ENCODE measurements at places on chromosomes 1 and 21.

- DNase-seq: no peak
Observed at GRCh38 chr1:91092503-91092902, 70.7 kb upstream of the ZNF644 start.

GRCh38 chr1:50605186-50605875, 182.1 kb upstream of the DMRTA2 start:
- no peak for DNase-seq

GRCh38 chr1:173093691-173094445, 43.1 kb upstream of the TNFSF18 start:
- DNase-seq: no peak

DNA sequence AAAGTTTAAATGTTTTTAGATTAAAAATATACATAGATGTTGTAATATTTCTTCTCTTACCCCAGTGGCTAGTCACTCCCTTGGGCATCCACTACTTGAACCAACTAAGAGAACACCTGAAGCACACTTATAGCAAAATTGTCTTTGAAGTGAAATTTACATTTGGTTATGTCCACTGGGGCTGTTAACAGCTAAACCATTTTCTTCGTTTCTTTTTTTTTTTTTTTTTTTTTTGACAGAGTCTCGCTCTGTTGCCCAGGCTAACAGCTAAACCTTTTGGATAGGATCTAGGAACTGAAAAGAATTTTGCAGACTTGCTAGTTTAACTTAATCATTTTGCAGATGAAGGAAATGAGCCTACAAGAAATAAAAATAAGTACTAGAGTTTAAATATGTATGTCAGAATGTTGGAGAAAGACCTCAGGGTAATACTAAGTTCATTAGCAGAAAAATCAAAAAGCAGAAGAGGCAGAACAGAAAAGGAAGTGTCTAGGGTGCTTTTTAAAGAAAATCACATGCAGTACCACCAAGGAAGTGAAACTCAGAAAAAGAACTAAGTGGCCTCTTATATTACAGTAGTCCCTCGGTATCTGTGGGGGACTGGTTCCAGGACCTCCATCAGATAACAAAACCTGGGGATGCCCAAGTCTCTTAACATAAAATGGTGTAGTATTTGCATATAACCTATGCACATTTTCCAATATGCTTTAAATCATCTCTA, 11.8 kb downstream of the DRAM2 start:
- DNase-seq: no peak
